ENCODE measurements at places on chromosomes 7 and 10.

DNA sequence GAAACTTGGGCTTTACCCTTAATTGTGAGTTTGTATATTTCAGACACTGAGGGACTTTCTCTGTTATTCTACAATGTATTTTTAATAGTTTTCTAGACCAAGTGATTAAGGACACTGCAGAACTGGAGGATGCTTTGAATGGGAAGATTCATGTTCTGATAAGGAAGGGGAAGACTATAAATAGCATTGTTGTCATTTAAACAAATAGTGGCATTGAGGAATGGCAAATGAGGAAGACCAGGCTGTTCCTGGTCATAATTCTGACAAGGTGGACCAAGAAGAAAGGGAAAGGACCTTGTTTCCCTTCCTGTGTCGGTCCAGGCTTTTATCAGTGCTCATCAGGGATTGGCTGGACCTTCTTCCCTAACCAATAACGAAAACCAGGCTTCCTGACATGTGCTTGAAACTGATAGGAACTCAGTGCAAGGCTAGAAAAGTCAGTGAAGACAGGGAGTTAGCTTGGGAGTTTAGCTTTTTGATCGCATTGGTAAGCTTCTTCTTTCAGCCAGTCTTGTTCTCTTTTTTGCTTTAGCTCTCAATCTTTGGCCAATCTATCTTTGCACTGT, 116.2 kb downstream of the ITGA8 start:
- DNase-seq = no peak

- DNase-seq = no peak
Measured at GRCh38 chr7:46150202-46150601, 229.1 kb upstream of the IGFBP3 start.

- no peak for DNase-seq
Measured at GRCh38 chr10:116627386-116627933, 6.7 kb downstream of the PNLIPRP2 start.

DNA sequence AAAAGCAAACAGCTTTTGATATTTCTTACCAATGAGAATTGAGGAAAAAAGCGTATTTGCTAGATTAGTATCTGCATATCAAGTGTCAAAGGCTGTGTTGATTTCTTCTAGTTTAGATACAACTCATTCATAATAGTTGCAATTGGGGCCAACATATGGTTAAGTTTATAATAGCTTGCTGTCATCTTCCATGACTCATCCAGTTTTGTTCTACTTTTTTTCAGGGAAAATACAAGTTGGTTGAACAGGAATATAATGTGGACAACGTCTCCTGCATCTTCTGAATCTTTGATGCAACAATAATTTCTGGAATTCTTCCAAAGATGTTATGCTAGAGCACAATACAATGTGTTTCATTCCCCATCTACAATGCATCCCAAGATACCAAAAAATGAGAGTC, 182.0 kb downstream of the THSD7A start:
- no peak for DNase-seq

GRCh38 chr10:47087667-47088066, 176.4 kb downstream of the PTPN20 start:
- no peak for DNase-seq

GRCh38 chr7:74542558-74543117, 88.9 kb downstream of the GTF2IRD1 start:
- DNase-seq = no peak

GRCh38 chr10:89241486-89242344, 9.9 kb downstream of the LIPA start:
- DNase-seq = no peak

DNA sequence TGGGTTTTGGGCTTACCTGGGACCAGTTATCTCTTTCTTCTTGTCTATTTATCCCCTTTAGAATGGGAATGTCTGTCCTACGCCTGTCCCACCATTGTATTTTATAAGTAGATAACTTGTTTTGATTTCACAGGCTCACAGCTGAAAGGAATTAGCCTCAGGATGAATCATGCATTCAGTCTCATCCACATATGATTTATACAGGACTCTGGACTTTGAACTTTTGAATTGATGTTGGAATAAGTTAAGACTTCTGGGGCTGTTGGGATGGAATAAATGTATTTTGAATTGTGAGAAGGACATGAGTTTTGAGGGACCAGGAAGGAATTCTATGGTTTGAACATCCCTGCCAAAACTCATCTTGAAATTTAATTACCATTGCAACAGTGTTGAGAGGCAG, 112.6 kb downstream of the AMPH start:
- DNase-seq = no peak

DNA sequence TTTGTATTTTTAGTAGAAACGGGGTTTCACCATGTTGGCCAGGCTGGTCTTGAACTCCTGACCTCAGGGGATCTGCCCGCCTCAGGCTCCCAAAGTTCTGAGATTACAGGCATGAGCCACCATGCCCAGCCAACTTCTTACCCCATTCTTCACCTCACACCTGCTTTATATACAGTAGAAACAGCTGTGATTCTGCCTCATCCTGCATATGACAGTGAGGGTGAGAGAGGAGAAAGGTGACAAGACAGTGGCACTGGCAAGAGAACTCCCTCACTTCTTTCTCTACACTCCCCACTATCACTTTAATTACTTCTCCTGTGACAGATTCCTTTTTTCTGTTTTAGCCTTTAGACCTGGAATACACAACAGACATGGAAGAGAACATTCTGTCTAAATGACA, 61.8 kb upstream of the CAPZA2 start:
- DNase-seq = no peak

- peak; percentile 82 for DNase-seq
Measured at GRCh38 chr7:106022193-106022821, 59.2 kb downstream of the CDHR3 start.

DNA sequence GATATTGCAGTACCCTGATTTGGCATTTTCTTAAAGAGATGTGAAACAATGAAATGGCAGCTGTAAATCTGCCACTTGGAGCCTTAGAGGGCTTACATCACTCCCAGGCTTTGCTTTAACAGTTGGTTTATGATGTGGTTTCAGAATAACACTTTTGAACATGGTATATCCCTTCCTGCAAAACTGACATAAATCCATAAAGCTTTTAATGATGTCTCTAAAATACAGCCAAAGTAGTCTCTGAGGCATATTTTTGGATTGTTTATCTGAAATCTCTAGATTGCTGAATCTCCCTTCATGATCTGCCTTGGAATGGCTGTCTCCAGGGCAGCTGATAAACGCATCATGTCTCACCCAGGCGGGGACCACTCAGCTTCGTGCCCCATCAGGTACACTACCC, 377.8 kb upstream of the C7orf33 start:
- DNase-seq = no peak
